Amygdala (tissue), 56 donors: ENCODE measurements at places on chromosomes 11 and 22.
A peak's percentile ranks its signal among the peaks of the same experiment; 100 is the strongest.

DNA sequence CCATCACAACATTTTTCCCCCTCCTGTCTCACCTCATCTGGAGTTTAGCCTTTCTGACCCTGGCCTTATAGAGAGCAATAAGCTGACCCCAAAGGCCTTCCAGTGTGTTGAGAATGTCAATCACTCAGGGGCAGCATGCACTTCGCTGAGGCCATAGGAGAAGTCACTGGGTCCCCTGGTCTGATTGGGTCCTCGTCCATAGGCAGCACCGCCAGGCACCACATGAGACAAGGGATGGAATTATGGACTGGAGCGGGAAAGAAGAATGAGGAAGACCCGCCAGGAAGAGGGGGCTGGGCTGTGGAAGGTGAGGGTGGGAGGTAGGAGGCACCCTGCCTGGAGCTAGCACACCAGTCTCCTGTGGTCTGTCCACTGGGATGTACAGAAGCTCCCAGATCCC, 72.9 kb downstream of the DSCAML1 start:
- no peak for DNase-seq

DNA sequence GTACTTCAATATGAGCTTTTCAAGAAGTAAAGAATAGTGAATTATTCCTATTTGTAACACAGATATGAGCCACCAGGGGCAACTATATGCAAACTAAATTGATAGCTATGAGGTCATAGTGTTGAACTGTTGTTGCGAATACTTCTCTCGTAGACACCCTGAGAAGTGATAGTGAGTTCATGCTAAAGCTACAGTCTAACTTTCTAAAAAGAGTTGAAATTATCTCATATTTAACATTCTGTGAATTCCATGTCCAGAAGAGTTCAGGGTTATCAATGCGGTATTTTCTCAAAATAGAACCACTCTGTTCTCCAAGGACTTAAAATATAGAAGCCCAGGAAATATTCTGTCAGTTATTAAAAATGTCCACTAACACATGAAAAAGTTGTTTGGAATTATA, 185.4 kb downstream of the AASDHPPT start:
- DNase-seq, result no peak

GRCh38 chr11:72635309-72635915, 38.8 kb downstream of the PDE2A start:
- no peak for DNase-seq

DNA sequence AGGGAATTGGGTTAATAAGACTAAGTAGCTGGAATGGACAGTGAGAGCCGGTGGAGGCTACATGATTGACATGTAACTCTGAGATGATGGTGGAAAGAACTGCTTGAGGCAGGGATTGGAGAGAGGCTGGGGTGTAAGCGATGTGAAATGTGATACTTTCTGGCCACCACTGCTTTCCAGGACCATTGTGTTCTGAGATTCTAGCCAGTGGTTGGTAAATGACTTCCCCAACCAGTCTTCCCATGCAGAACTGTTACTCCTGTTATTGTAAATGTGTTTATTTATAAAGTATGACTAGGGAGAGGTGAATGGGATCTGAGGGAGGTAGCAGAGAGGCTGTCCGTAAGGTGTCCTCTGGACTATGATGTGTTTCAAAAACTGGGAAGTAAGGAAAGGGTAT, 18.1 kb downstream of the EXT2 start:
- DNase-seq, result no peak

DNA sequence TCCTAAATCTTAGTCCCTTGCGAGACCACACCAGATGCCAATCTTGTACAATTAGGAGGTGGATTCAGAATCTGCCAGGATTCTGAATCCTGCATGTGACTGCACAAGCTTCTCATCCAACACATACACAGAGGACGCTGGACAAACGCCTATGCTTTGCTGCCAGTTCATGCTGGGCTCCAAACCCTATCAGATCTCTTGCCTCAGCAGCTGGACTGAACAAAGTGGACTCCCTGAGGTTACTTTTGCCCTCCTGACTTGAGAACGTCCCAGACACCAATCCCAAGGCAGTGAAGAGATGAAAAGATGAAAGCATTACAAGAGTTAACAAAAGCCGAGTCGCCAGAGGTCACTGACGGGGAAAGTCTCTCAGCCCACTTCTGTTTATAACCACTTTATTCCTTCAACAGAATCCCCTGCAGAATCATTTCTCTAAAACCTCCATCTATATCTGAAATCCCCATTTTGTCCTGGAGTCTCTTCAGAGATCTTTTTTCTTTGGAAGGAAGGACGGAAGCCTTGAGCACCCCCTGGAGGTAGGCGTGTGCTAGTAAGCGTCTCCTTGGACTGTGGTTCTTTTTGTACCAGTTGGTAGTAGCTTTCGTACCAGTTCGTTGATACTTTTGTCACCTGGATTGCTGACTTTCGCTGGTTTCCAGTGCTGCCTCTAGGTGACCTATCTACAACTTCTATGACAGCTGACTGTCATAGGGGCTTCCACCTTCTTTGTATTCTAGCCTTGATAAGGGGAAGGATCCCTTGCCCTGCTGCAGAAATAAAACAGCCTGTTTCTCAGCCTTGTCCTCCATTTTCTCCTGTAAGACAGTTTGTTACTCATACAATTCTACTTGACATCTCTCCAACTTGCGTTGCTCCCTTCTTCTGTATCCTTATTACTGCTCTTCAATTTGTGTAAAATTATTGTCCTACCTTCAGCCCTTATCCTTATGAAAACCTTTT, 26.1 kb upstream of the EED start:
- no peak for DNase-seq

GRCh38 chr11:47083913-47084312, 92.8 kb downstream of the ARFGAP2 start:
- no peak for DNase-seq

DNA sequence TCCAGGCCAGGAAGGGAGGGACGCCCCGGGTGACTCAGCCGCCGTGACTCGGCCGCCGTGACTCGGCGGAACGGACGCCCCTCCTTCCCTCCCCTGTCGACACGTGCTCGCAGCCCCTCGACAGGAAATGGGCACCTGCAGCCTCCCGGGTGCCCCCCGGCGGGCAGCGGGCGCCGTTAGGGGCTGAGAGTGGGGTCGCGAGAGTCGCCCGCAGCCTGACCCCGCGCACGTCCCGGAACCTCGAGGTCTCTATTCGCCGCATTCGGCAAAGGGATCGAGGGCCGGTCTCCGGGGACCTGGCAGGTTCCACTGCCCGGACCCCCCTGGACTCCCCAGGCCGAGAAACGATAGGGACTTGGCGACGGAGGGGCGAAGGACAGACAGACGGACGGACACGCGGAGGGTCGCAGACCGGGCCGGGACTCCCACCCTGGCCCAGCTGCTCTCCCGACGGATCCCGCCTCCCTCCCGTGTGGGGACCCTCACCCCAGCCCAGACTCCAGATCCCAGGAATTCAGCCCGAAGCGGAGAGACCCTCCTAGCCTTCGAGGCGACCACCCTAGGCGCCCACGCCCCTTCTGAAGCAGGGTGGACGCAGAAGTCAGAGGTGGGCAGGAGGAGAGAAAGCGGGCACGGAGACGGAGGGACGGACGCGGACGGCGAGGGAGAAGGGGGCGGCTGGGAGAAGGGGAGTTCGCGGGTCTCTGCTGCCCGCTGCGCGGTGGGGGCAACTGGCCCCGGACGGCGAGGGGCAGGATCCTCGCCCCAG, 648 bp downstream of the FOSL1 start:
- no peak for DNase-seq

GRCh38 chr11:73652046-73652730, 5.8 kb downstream of the PLEKHB1 start:
- DNase-seq, result peak; percentile 86

DNA sequence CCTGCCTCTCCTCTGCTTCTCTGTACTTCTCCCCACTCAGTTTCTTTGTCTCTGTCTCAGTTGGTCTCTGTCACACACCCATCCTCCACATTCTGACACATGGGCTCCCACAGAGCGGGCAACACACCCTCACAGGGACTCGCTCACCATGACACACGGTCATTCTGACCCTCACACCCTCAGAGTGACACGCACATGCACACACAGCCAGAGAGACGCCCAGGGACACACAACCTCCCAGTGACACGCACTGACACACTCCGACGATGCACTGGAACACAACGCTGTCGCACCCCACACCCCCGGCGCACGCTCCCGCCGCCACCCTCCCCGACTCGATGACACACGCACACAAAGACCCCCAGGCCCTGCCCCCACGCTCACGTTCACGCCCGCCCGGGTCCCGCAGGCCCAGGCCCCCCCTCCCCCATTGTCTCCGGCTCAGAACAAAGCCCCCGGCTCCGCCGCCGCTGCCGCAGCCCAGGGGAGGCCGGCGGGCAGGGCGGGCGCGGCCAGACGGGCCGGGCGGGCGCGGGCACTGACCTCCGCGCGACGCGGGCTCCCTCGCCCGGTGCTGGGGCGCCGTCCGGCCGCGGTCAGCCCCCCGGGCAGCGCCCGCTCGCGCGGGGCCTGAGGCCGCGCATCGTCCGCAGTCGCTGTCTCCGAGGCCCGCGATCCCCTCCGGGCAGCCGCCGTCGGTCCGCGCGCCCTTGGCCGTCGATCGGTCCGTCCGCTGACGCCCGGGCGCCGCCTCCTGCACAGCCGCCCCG, 404 bp downstream of the DCHS1 start:
- no peak for DNase-seq

DNA sequence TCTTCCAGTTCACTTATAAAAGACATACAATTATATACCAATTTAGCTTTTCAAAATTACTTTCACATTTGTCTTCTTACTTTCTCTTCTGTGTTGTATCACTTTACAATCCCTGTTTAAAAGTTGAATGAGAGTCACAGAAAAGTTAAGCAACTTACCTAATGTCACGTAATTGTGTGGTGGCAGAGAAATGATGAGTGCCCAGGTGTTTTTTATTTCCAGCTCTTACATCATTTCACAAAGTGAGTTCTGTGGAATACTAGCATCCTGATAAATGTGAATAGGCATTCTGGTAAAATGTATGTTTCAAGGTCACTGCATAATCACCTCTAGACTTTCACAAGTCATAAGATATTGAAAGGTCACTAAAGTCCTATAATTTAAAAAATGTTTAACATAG, 133.0 kb upstream of the FIBIN start:
- no peak for DNase-seq

DNA sequence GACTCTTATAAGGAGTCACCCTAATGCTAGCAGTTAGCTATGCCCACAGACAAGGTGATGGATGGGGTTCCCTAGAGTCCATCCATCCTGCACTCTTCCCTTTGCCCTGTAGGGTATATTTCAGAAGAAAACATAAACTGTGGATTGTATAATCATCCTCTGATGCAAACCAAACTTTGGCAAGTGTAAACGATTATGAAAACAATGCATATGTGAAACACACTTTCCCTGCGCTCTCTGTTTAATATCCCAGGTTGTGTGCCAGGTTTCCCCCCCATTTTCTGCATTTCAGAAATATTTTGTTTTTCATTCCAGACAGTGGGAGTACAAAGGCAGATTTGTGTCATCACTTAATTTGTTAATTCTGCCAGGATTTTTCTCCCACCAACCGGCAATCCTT, 110.0 kb downstream of the LDLRAD3 start:
- no peak for DNase-seq

- no peak for DNase-seq
Measured at GRCh38 chr11:11332141-11332710, 20.8 kb downstream of the CSNK2A3 start.

- DNase-seq, result no peak
Measured at GRCh38 chr11:32420937-32421901, 14.1 kb downstream of the WT1 start.

GRCh38 chr11:2769409-2770095, 69.8 kb upstream of the KCNQ1OT1 start:
- DNase-seq, result no peak

- DNase-seq, result no peak
Measured at GRCh38 chr11:123299721-123300120, 104.7 kb upstream of the CLMP start.

GRCh38 chr11:123654566-123655081, at the start of gene SCN3B:
Gene SCN3B (minus strand): TSS chr11:123654624. CDS start chr11:123653801, 823 bp downstream.
- peak; percentile 23 for DNase-seq

GRCh38 chr11:63032457-63032856, 16.8 kb upstream of the SLC22A8 start:
- DNase-seq, result no peak

DNA sequence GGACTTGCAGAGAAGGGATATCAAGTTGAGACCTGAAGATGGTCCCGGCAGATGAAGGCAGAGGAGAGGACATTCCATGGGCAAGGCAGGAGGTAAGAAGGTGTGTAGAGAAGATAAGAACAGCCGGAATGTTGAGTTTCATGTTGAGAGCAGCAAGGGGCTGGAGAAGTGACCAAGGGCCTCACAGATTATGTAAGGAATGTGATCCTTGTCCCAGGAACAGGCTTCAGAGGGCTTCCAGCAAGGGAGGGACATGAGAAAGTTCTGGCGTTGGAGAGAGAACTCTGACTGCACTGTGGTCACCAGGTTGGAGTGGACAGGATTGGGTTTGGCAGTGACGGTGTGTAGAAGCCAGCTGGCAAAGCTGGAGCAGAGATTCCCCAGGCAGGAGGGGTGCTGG, 27.6 kb upstream of the PPFIA1 start:
- DNase-seq, result no peak

- no peak for DNase-seq
Measured at GRCh38 chr11:110762590-110762989, 50.4 kb upstream of the ARHGAP20 start.

- no peak for DNase-seq
Measured at GRCh38 chr22:22044153-22044552, 61.6 kb upstream of the TOP3B start.

- DNase-seq, result no peak
Measured at GRCh38 chr11:64619811-64620380, 28.9 kb downstream of the SLC22A12 start.

GRCh38 chr22:35598396-35598710, 18.8 kb downstream of the MB start:
- no peak for DNase-seq

DNA sequence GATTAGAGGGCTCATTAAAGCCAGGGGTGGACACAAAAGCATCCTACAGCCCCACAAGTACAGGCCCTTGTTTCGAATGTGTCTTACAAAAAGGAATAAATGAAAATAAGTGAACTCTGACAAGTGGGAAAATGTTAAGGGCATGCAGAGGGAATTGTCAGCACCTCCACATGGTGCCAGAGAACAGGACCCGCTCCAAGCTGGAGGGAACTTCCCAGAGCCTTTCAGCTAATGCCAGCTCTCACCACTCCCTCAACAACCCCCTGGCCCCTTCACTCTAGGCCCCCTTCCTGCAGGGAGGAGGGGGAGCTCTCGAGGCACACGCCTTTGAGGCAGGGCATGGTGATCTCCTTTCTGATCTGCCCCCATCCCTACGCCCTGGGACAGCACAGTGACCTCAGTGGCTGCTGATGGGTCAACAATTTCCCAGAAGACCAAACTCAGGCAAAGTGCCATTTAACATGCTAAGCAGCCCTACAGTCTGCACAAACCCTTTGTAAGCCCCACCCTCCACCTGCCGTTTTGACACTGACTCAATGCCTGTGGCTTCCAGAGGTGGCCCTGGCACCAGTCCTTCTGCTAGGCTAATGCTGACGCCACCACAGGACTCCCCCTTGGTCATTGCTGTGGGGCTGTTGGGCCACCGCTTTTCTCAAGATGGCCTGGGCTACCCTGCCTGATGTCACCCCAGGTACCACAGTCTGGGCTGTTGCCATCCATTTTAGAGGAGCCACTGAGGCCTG, 12.5 kb upstream of the CHST1 start:
- DNase-seq, result no peak

GRCh38 chr22:32733923-32734514, 67.5 kb upstream of the TIMP3 start:
- no peak for DNase-seq
